ENCODE measurements at places on chromosomes 3 and 15.

DNA sequence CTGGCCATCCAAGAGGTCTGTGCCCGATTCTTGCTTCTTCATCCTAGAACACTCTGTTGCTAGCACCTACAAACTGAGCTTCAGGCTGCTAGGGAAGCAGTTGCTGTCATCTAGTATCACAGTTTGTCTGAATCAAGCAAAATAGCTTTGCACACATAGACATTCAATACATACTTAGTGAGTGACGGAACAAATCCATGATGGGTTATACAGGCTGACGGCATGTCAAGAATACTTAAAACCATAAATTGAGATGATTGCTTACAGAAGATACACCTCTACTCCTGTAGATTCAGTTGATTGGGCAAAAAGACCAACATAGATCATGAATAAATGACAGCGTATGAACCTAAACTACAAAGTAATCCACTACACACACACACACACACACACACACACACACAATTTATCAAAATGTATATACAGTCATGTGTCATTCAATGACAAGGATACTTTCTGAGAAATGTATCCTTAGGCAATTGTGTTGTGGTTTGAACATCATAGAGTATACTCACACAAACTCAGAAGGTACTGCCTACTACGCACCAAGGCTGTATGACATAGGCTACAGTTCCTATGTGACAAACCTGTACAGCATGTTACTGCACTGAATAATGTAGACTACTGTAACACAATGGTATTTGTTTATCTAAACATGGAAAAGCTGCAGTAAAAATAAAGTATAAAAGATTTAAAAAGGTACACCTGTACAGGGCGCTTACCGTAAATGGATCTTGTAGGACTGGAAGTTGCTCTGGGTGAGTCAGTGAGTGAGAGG lies 14.4 kb upstream of the HEG1 start:
- no peak for DNase-seq

GRCh38 chr3:132983143-132983770 lies 54.9 kb upstream of the TMEM108 start:
- DNase-seq: no peak

DNA sequence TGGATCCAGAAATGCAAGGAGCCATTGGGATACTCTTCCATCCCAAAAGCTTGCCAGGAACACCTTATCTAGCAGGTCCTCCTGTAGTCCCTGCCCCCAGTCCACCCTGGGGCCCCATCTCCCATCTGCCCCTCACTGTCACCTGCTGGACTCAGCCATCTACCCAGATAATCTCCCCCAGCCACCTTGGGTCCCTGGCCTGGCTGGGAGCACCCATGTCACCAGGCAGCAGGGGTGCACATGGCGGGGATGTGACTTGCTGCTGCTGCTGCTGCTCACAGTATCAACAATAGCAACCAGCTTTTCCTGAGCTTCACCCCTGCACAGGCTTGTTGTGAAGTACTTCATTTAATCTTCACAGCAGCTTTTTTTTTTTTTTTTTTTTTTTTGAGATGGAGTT lies 12.6 kb downstream of the PTH1R start:
- no peak for DNase-seq

DNA sequence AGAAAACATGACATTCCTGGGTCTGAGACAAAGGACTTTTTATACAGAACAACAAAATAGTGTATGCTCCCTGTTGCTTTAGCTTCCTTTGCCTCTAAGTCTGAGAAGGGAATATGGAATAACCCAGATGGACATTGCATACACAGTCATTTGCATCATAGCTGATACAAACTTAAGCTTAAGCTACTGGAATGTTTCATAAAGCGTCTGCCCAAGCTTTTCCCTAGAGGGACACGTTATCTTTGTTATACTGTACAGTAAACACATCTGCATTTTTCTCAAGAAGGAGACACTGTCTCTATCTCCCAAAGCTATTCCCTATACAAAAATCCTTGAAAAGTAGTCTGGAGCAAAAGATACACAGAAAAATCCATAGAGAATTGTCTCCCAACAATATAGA lies 775.0 kb downstream of the DIPK2A start:
- no peak for DNase-seq

DNA sequence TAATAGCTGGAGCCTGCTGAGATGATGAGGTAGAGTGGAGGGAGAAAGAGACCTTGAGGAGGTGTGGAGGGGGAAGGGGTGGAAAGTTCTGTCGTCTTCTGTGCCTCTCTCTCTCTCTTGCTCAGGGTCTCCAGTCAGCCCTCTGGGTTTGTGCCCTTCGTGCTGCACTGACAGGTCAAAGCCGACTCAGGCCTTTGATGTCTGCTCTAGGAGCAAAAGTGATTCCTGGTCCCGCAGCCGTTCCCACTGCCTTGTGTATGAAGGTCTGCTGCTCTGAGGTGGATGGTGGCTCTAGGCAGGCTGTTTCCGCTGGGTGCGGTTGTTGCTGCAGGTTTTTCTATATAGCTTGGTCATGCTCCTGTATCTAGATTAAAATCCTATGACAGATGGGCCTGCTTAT lies 89.4 kb downstream of the IGF1R start:
- DNase-seq: no peak

DNA sequence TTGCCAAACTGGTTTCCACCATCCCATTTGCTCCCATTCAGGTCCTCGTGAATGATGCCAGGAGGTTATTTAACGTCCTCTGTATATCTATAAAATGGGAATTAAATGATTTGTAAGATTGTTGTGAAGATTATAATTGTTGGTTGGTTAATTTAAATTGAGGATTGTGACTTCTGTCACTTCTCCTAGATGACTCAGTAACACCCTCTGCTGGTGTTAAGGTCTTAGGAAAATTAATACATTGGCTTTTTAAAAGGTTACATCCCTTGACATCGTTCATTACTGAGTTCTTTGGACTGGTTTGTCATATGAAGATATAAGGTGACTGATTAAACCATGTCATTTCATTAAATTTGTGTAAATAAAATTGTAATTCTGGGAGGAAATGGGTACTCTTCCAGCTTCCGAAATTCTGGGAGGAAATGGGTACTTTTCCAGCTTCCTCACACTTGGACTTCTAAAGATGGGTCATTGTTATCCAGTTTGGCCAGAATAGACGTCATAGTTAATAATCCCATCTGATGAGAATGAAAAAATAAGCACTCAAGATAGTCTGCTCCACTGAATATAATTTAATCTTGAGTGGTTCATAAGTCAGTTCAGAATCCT lies 33.3 kb upstream of the PAQR5 start:
- DNase-seq: no peak

- DNase-seq: no peak
Measured at GRCh38 chr3:177795216-177795615, 597.9 kb upstream of the TBL1XR1 start.

- no peak for DNase-seq
Measured at GRCh38 chr15:100787567-100788417, 91.8 kb upstream of the ALDH1A3 start.

GRCh38 chr15:62519900-62520299 lies 354.8 kb upstream of the C2CD4B start:
- no peak for DNase-seq

DNA sequence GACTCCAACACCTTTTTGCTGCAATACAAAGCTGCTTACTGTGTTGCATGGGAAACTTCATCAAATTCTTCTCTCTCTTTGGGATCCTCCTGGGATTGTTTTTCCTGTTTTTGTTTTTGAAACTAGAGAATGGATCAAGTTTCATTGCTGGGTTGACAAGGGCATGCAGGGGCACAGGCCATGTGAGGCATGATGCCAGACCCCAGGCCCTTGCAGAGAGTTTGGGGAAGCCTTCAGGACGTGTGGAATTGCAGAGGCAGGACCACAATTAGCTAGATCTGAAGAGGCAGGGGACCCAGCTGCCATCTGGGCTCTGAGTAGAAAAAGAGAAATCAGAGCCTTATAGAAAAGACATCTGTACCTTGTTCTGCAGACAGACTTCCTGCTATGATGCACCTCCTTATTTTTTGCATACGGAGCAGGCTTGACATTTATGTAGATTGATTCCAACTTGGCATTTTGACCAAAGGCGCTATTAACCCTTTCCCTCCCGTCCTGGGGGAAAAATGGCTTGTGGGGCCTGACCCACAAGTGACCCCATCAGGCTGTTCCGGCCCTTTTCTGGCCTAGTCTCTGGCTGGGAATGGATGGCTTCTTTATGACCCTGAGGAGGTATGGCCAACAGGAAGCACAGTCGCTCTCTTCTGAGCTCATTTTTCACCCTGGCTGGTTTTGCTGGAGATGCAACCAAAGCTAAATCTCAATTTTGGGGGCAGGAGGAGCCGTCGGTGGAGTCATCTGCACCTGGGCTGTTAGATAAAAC lies 44.3 kb upstream of the CHRNB4 start:
- no peak for DNase-seq

GRCh38 chr3:134376385-134376765 lies 2.1 kb upstream of the AMOTL2 start:
- DNase-seq: no peak

DNA sequence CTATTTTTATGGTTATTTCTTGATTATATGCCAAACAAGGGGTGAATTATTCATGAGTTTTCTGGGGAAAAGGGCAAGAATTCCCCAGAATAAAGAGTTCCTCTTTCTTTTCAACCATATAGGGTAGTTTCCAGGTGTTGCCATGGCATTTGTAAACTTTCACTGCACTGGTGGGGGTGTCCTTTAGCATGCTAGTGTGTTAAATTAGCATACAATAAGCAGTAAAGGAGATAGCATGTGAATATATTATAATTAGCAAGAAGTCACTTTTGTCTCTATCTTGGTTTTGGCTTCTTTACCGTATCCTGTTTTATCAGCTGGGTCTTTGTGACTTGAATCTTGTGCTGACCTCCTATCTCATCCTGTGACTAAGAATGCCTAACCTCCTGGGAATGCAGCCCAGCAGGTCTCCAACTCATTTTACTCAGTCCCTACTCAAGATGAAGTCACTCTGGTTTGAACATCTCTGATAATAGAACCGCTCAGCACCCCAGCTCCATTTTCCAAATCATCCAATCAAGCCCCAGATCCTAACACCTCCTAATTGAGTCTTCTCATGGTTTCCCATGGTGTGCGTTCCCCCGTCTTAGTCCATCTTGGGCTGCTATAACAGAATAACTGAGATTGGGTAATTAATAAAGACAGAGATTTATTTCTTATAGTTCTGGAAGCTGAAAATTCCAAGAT lies 3.4 kb upstream of the SELENOT start:
- DNase-seq: no peak

DNA sequence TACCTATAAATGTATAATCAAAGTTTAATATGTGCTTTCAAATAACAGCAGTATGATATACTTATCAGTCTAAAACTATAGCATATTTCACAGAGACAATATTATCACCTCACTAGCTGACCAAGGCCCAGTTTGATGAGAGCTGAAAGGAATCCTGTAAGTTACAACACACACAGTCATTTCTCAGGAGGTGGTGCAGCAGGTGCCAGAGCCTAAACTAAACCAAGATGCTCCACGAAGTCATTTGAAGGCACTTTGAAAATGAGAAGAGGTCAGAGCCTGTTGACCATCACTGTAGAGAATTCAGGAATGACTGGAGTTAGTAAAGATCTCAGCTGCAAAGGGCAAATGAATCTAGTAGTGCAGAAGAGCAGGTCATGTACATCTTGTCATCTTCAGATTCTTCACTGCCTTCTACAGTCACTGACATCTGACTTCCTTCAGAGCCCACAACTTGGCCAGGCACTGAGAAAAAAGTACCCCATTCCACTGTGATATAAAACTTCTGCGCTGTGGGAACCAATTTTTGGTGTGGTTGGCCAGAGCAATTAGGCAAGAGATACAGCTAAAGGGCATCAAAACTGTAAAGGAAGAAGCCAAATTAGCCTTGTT lies 7.9 kb downstream of the GBE1 start:
- DNase-seq: no peak

DNA sequence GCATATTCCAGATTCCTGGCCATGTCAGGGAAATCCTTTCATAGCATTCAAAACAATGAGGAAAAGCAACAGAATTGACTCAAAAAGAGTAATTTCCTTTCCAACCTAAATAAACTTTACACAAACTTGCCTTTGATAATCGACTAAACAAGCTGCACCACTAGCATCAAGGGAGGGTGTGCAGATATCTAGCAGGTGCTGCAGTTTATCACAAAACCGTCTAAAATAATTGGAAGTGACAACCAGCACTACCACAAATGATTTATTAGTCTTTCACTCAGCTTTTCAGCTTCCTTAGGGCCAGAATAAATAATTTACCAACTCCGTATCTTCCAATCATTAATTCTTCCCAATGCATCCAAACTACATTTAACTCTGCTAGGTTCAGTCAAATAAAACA lies 71.7 kb downstream of the TBC1D5 start:
- no peak for DNase-seq

- no peak for DNase-seq
Measured at GRCh38 chr15:60124460-60125070, 120.5 kb downstream of the FOXB1 start.

- no peak for DNase-seq
Measured at GRCh38 chr15:52290329-52290728, 5.3 kb downstream of the MYO5C start.

DNA sequence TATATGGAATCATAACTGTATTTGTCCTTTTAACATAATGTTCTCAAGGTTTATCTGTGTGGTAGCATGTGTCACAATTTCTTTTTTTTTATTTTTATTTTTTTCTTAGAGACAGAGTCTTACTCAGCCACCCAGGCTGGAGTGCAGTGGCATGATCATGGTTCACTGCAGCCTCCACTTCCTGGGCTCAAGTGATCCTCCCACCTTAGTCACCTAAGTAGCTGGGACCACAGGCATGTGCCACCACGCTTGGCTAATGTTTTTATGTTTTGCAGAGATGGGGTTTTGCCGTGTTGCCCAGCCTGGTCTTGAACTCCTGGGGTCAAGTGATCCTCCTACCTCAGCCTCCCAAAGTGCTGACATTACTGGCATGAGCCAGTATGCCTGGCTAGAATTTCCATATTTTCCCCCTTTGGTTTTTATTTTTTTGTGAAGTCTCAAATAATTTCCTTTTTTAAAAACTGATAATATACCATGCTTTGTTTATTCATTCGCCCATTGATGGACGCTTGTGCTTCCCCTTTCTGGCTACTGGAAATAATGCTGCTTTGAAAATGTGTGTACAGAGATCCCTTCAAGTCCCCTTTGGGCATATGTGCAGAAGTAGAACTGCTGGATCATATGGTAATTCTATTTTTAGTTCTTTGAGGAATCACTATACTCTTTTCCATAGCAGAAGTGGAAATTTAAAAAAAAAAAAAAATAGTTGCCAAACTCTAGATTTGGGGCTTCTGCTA lies 28.4 kb downstream of the TMEM40 start:
- no peak for DNase-seq

DNA sequence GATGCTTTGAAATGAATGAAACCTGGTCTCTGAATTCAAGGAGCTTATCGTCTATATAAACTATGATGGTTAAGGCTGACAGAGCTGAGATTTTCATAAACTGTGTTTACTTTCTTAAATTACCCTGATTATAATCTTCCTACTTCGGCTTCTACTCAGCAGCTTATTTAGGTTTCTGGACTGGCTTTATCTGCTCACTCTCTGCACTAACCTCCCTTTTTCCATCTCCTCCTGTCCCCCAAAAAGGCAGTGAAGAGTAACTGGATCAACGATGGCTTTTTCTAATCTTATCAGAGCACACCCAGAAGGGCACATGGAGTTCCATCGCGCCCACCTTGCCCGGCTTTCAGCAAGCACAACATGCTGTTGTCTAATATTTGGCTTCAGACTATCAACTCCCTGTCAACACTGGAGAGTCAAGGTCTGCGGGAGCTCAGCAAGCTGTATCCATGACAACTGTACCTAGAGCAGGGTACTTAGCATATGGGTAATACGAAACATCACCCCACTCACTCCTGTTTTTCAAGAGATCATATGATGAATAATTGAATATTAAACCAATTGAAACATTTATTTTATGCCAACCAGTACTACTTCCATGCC lies 417.3 kb downstream of the GABRB3 start:
- DNase-seq: no peak

Measured in NCI-H1417 treated with DMSO at 0.1 percent for 48 hours (cell line).